Stimulated activated CD8-positive, alpha-beta memory T cell treated with anti-CD3 and anti-CD28 coated beads, Interleukin-7, amount 100 ng/mL, for 4 hours (primary cell): ENCODE measurements at places on chromosomes 12 and 14.

GRCh38 chr12:62484233-62484632 is 17.6 kb downstream of the MON2 start:
- no peak for DNase-seq

- DNase-seq: no peak
Observed at GRCh38 chr12:60201891-60202290, 606.1 kb downstream of the SLC16A7 start.

- no peak for DNase-seq
Observed at GRCh38 chr12:106631150-106631549, 48.3 kb downstream of the RFX4 start.

DNA sequence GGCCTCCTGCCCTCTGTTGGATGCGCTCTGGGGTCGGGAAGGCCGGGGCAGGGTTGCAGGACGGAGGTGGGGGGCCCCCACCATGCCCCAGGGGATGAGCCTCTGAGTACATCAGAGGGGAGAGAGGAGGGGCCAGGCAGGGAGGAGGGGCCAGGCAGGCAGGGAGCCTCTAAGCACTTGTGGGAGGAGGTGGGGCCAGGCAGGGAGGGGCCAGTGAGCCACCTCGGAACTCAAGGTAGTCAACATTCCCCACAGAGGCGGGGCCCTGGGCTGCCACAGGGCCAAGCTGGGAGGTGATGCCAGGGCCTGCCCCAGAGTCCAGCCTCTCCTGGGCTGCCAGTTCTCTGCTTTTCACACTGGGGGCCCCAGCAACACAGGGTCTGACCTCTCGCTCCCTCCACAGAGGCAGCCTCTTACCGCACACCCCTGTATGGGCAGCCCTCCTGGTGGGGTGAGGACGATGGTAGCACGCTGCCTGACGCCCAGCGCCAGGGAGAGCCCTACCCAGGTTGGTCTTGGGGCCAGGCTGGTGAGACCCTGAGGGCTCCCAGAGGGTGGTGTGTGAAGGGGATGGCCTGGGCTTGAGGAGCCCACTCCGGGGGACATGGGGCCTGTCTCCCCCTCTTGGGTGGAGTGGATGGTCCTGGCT is 17.4 kb downstream of the CEP170B start:
- no peak for DNase-seq

GRCh38 chr12:116937640-116938039 is 26.9 kb downstream of the FBXW8 start:
- DNase-seq: no peak

- no peak for DNase-seq
Observed at GRCh38 chr12:47854531-47854930, 34.8 kb upstream of the HDAC7 start.

DNA sequence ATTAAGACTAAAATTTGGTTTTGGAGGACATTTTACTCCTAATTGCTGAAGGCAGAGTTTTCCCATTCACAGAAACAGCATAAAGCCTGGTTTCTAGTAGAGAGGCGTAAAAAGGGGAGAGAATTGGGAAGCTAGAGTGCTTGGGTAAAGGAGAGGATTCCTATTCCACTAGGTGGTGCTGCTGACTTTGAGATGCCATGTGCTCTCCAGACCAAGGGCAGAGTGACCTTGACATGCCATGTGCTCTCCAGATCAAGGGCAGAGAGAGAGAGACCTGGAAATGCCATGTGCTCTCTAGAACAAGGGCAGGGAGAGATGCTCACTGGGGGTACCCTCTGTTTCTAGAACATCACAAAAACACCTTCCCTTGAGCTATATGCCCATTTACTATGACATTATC is 176.2 kb upstream of the PDZRN4 start:
- DNase-seq: no peak

DNA sequence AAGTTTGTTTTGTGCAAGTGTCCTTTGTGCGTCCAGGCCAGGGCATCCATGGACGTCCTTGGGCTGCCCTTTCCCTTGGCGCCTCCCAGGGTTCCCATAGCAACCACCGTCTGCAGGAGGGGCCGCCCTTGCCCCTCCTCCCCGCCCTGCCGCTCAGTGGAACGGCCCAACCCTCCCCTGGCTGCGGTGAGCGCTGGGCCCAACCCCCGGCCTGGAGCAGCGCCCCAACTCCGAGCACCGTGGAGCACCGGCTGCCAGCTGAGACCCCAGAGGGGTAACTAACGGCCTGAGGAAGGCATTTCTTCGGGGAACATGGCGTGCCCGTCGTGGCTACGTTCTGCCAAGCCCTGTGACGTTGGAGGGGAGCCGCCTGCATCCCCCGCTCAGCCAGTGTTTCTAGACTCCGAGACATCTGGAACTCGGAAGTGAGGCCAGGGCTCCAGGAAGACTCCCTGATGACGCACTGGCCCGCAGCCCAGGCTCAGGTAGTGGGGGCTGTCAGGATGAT is 5.3 kb upstream of the ACACB start:
- peak; percentile 36 for DNase-seq

DNA sequence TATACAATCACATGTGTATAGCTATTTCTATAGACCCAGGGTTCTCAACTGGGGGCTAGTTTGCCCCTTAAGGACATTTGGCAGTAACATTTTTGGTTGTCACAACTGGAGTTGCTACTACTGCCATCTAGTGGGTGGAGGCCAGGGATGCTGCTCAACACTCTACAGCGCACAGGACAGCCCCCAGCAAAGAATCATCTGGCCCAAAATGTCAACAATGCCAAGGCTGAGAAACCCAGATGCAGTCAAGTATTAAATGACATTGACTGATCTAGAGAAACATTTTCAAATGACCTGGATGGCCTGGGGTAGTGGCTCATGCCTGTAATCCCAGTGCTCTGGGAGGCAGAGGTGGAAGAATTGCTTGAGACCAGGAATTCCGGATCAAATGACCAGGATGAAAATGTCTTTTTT is 5.8 kb downstream of the WSB2 start:
- peak; percentile 41 for DNase-seq

GRCh38 chr14:29773990-29774389 is 153.7 kb downstream of the PRKD1 start:
- DNase-seq: no peak

DNA sequence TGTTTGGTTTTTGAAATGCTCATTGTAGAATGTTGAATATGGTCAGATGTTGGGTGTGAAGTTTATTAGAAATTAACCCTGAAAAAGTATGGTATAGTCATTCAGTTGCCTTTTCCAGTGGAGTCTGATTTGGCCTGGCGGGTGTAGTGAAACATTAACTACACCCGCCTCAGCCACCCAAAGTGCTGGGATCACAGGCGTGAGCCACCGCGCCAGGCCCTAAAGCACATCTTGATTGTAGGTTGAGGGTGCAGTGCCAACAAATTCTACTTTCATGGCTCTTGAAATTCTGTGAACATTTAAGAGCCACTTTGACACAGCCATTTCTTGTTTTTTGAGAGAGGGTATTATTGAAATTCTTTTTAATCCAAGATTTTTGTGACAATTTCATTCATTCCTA is 624.9 kb downstream of the DIO2 start:
- no peak for DNase-seq

- no peak for DNase-seq
Observed at GRCh38 chr14:39265033-39265432, 31.3 kb downstream of the MIA2 start.

DNA sequence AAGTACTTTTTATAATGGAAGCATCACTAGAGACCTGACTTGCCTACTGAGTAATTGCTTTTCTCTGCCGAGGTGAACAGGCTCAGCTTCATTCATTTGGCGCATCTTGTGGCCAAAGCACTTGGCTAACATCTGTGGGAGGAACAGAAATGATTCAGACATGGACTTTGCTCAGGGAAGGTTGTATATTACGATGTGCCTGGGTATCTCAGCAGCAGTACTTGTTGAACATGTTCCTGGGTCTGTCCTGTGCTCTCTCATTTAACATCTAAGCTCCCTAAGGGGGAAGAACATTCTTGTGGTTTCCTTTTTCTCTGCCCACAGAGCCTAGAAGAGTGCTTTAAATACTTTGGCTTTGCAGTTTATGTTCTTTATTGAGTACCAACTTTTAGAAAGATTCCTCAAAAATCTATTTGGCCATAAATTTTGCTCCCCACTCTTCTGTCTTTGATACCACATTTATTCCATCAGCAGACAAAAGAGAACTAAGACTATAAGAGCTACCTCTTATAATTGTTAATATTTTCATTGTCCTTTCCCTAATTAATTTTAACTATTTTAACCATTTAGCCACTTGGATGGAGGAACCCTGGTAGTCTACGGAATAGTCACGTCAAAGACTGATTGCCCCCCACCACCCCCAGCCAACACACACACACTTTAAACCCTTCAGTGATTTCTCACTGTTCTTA is 101.2 kb upstream of the EGLN3 start:
- DNase-seq: no peak

GRCh38 chr12:92546259-92546634 is 156.5 kb upstream of the PLEKHG7 start:
- DNase-seq: no peak

DNA sequence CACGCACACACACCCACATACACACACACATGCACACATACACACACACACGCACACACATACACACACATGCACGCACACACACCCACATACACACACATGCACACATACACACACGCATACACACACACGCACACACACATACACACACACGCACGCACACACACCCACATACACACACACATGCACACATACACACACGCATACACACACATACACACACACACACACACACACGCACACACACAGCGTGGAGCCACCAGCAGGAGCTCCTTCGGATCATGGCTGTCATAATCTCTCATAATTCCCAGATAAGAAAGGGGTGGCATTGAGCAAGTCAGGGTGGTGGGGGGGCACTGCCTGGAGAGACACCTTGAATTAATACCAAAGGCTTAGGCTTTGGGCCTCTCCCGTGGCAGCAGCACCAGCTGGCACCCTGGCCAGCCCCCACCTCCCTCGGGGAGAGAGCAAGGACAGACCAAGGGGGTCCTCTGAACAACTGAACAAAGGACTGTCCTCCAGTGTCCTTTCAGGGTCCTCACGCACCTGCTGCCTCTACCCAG is 21.9 kb downstream of the ANO2 start:
- DNase-seq: no peak

DNA sequence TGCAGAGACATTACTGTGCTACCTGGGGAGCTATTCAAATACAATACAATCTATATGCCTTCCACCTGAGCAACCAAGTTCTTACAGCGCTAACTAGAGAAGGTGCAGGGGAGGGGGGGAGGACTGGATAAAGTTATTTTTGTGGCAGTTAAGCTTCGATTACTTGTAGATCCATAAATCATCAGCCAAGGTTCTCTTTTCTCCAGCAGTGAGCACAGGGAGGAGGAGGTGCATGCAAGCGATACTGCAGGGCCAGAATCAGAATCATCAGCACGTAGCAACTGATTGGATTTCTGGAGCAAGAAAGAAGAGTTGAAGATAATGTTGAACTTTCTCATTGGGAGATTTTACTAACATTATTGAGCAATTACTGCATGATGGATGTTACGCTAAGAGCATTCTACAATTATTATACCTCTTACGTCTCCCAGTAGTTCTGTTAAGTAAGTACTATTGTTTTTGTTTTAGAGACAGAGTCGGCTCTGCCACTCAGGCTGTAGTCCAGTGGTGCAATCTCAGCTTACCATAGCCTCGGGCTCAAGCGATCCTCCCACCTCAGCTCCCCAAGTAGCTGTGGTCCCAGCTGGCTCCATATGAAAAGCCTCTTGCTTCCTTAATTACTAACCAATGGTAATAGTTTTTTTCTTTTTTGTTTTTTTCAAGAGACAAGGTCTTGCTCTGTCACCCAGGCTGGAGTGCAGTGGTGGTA is 74.6 kb upstream of the EEA1 start:
- no peak for DNase-seq

DNA sequence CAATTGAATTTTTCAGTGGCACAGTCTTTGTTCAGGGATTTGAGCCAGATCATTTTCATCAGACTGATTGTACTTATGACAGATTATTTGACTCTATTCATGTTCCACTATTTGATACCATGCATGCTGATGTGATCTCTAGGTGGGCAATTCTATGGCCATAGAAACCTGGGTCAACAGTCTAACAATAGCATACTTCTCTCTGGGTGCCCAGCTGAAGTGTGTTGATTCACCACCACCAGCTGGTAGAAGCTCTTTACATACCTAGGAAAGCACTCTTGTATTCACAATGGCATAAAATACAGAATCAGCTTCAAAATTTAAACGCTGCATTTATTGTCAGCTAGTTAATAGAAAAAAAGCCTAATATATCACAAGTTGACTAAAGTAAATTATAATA is 90.2 kb upstream of the TMTC2 start:
- no peak for DNase-seq

- DNase-seq: no peak
Observed at GRCh38 chr12:38053655-38054464, 262.7 kb upstream of the ALG10B start.

DNA sequence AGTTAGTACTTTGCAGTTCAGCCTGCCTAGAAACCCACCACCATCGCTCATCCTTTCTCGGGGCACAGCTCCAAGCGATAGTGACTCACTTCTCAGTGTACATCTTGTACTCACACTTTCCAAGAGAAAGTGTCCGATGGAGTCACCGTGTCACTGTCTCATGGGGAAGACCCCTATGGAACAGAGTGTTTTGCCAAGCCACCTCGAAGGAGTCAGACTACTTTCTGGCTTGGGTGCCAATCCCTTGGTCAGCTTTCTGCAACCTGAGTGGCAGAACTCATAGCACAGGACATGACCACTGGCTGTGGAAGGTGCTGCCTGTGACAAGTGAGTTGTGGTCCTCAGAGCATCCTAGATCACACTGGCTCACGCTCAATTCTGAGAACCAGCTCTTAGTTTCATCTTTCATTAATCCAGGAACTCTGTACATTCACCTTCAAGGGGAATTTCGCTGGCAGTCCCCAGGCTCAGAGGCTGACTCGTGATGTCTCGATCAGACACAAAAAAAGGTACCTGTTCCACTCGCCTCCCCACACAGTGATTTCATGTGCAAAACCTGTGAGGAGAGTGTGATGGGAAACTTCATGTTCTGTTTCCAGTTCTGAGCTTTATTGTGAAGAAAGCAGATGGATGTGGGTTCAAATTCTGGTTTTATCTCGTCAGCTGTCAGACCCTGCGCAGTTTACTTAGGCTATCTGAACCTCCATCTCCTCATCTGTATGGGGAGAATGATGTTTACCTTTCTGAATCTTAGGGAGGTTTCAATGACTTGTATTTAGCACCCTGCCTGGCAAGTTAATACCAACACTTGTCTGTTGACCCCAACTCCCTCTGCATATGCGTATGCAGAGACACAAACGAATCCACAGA is 127.3 kb upstream of the CCND2 start:
- DNase-seq: peak; percentile 67

GRCh38 chr14:68495101-68496039 is 297.5 kb downstream of the ZFP36L1 start:
- no peak for DNase-seq

GRCh38 chr12:109740694-109741245 is 27.1 kb downstream of the FAM222A start:
- no peak for DNase-seq

DNA sequence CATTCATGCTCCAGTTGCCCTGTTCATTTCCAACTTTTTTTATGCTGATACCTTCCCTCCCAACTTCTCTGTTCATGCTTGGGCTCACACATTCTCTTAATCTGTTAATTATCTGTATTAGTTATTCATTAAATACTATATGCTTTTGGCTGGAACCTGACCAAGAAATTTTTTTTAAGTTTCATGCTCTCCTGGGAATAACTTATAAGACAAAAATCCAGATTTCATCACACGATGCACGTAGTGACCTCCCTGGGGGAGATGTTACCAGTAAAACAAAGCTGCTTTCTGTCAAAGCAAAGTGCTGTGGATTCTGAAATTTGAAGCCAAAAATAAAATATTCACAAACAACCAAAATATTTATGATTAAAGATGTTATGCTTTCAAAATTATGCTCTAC is 215.0 kb upstream of the USP15 start:
- no peak for DNase-seq
